Epithelial cell of proximal tubule (primary cell): ENCODE measurements at places on chromosomes 7 and 10.

DNA sequence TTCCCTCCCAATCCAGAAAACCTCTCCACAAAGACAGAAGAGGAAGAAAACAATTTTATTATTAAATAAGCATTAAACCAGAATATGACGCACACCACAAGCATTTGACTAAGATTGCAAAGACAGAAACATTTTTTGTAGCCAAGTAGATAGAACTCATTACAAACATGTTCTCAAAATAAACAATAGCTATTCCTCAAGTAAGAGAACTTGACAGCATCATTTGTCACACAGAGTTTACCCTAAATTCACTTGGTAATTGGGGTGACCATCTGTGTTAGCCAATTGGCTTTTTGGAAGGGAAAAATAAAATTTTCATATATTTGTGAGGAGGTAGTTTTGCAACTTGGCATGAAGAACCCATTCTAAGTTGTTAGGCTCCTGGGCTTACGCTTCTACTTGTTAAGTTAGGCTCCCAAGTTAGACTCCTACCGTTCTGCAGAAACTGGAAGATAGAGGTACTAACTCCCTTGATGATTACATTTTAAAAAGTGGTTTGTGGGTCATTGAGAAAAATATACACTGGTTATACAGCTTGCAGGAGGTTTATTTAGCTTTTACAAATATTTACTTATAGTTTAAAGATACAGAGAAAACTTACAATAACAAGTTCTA is 618.6 kb upstream of the CNTNAP2 start:
- no peak for DNase-seq

DNA sequence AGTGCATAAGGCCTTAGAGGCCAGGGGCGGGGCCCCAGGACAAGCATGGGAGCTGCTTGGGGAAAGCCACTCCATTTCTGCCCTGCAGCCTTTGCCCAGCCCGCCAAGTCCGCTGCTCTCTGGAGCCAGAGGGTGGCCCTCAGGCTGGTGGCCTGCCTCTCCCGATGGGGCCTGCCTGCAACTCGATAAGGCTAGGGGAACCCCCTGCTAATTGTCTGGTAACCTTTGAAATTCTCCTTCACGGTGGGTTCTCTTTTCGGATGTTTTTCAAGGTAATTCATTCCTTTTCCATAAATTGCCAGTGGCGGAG is 94.9 kb downstream of the ZMIZ1 start:
- no peak for DNase-seq

DNA sequence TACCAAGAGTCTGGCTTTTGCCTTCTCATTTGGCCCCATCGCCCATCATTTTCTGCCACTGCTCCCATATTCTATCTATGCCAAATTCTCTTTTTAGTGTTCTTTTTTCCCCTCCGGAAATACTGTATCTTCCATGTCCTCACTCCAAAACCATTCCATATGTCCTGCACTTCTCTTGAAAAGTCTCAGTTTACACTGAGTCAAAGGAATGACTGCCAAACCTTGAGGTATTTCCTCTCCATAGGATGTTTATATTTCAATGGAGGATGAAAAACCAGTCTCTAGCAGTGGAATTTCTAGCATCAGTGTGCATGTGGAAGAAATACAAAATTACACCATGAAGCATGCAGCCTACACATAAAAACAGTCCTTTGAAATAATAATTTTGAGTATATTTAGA is 121.4 kb upstream of the PHYHIPL start:
- DNase-seq = no peak

DNA sequence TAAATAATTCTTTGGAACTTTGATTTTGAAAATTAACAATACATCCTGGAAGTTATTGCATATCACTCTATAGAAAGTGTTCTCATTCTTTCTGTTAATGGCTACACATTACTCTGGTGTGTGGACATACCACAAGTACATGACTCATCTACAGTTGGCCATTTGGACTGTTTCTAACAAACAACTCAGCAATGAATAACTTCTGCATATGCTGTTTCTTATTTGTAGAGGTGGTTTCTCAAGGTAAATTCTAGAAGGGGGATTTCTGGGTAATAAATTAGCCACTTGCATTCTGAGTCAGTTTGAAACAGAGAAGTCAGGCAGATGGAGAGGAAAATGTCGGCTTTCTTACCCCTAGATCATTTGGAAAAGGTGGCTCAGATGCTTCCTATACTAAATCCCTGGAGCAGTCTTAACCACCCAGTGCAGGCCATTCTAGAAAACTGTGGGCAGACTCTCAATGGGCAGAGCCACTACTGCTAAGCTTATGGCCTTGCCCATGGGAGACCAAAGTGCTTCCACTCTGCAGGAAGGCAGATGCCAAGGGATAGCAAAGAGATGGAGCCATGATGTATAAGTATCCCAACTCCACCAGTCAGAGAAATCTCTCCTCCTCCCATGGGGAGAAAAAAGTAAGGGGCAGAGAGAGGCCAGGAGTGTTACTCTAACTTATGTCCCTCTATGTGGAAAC is 194.0 kb upstream of the PLPP4 start:
- peak; percentile 89 for DNase-seq

GRCh38 chr10:43293677-43294057 is 26.8 kb upstream of the RASGEF1A start:
- DNase-seq = no peak

GRCh38 chr7:1567049-1567771 is 2.6 kb downstream of the PSMG3 start:
- peak; percentile 73 for DNase-seq

DNA sequence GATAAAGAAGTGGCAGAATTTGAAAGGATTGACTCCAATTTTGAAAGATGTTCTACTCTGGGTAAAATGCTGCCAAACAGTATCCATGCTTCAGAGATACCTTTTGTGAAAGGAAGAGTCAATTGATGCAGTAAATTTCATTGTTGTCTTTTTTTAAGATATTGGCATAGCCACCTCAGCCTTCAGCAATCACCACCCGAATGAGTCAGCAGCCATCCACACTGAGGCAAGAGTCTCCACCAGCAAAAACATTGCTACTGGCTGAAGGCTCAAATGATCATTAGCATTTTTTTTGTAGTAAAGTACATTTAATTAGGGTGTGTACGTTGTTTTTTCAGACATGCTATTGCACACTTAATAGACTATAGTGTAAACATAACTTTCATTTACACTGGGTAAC is 31.7 kb upstream of the CYP26C1 start:
- no peak for DNase-seq

GRCh38 chr7:141874787-141875186 is 33.5 kb upstream of the PRSS37 start:
- DNase-seq = no peak

GRCh38 chr7:143015926-143016490 is 10.9 kb downstream of the OR9A2 start:
- no peak for DNase-seq

DNA sequence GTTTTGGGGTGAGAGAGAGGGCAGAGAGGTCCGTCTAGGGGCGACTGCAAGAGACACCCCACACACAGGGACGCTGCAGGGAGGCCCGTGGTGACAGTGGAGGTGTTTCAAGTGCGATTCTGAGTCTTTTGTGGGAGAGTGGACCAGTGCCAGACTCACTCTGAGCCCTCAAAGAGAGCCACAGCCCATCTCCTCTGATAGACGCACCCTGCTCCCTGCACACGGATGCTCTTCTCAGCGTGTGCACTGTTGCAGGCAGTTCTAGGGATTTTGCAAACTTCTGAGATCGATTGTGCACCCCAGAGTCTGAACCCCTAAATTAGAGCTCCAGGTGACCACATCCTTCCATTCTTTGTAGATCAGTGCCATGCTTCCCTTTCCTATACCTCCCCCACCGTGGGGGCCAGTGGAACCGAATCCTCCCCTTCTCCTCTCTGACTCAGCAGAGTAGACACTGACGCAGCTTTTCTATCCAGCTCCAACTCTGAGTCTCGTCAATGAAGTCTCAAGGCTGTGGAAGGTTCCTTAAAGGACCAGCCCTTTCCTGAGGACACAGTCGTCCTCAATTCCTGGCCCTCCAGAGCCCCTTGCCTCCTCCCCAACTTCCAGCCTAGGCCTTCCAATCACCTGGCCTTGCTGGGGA is 83.8 kb downstream of the TMEM130 start:
- no peak for DNase-seq

GRCh38 chr10:11150231-11150731 is 132.6 kb downstream of the CELF2 start:
- DNase-seq = no peak

- DNase-seq = no peak
Measured at GRCh38 chr7:17166824-17167379, 131.6 kb upstream of the AHR start.

DNA sequence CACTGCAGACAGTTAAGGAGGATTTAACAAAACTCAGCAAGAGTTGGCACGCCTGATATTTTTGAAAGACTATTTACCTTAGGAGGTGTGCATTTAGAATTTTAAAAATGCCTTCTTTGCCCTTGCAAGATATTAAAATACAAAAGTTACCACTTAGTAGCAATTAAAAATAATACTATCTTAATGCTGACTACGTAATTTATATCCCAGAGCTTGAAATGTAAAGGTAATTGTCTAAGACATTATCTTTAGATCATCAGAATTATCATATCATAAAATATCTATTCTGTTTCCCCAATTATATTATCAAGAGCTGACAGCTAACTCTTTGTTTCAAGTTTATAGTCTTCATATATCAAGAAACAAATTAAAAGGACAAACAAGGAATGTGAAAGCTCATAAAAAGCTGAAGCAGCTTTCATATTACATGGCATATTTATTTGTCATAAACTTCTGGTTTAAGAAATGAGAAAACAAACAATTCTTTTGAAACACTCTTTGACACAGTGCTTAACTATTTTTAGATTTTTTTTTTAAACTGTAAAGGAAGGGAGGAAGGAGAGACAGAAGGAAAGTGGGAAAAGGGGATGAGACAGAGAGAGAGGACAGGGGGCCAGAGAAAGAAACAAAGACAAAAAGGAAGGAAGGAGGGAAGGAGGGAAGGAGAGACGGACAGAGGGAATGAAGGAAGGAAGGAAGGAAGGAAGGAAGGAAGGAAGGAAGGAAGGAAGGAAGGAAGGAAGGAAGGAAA is 73.5 kb downstream of the RTKN2 start:
- DNase-seq = no peak

DNA sequence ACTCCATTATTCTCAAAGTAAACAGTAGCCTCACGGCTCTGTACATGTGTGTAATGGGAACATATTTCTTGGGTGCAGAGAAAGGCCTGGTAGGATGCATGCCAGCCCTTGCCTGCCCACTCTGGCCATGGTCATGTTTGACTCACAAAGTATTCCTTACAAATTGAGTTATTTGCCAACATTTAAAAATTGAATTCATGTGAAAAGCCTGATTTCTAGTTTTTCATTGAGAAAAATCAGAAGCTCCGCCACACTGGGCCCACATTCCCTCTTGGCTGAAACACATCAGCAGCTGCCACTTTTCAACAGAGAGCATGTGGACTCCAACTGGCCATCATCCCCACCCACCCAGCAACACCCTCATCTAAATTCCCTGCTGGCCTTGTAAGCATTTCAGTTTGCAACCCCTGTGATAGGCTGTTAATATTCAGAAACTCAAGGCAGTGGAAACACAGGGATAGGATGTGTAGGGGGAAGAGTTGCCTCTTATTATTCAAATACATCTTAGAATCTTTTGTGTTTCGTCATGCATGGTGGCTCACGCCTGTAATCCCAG is 40.9 kb downstream of the CDH23 start:
- DNase-seq = no peak

GRCh38 chr7:51067757-51068156 is 248.9 kb downstream of the COBL start:
- no peak for DNase-seq

DNA sequence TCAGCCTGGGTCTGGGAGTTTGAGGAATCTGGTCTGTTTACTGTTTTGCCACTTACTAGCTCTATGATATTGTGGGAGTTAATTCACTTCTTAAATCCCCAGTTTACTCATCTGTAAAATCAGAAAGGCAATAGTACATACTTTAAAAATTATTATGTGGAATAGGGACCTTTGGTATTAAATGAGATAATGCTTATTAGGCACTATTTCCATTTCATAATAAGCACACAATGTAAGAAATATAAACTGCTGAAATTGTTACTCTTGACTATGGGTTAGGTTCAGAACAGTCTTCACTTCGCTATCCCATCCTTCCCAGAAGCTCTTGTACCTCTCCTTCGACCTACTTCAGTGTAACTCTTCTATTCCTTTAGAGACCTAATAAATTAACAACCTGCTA is 47.2 kb downstream of the AGK start:
- DNase-seq = no peak

DNA sequence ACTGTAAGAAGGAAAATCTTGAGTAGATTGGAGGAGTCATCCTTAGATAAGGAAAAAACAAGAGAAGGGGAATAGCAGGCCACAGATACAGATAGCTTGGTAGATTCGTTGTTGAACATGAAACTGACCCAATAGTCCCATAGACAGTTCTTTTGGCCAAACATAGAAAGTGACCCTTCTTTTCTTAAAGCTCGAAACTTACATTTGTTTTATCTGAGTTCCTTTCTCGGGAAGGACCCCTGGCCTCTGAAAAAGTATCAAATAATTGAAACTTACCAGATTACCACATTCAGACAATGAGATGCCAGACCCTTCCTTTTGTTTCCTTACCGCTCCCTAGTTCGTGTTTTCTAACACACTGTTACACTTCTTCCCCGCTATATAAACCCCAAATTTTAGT is 72.9 kb downstream of the ZFAND4 start:
- no peak for DNase-seq

GRCh38 chr7:35379481-35379880 is 125.6 kb upstream of the TBX20 start:
- no peak for DNase-seq

DNA sequence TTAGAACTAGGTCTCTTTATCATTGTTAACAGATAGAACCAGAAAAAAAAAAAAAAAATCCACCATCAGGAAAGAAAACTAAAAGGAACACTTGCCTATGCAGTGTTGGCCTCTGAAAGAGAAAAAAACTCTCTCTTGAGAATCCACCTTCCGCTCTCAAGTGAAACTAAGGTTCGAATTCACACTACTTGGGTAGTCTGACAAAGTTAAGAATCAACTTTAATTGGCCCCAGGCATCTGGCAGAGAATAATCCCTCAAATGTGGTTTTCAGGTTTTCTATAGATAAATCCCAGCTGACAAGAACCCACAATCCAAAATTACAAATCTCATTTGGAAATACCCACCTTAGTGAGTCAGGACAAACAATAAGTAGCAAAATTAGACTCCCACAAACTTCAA is 199.7 kb upstream of the LRRN3 start:
- no peak for DNase-seq

DNA sequence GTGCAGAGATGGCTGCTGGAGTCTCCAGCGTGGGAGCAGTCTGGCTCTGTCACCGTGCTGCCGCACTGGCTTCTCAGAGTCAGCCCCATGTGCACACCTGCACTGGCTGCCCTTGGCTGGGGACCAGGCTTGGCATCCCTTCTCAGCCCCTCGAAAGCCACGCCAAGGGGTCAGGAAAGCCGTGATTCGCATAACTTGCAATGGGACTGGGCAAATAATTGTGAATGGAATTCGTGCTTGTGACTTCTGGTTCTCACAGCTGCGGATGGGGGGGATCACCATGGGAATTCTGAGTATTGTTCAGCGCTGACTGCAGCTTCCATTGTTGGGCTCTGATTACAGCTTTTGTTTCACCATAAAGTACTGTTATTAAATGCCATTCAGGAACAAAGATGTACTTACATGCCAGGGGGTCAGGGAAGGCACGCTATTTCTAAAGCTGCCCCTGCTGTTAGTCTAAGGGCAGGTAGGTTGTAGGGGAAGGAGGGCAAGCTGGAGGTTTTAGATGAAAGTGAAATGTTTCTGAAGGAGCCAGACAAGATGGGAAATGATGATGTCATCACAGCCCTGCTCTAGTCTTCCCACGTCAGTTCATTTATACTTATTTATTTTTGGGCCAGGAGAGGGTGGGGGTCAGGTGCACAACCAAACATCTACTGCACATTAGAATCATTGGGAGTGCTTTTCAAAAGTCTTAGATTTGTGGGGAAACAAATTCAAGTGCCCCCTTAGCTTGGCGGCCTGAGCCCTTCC is 5.8 kb upstream of the PLEKHA1 start:
- no peak for DNase-seq
